ENCODE measurements at places on chromosomes 1 and 21.

- no peak for DNase-seq
Measured at GRCh38 chr1:194369060-194369459, 1182.6 kb upstream of the B3GALT2 start.

DNA sequence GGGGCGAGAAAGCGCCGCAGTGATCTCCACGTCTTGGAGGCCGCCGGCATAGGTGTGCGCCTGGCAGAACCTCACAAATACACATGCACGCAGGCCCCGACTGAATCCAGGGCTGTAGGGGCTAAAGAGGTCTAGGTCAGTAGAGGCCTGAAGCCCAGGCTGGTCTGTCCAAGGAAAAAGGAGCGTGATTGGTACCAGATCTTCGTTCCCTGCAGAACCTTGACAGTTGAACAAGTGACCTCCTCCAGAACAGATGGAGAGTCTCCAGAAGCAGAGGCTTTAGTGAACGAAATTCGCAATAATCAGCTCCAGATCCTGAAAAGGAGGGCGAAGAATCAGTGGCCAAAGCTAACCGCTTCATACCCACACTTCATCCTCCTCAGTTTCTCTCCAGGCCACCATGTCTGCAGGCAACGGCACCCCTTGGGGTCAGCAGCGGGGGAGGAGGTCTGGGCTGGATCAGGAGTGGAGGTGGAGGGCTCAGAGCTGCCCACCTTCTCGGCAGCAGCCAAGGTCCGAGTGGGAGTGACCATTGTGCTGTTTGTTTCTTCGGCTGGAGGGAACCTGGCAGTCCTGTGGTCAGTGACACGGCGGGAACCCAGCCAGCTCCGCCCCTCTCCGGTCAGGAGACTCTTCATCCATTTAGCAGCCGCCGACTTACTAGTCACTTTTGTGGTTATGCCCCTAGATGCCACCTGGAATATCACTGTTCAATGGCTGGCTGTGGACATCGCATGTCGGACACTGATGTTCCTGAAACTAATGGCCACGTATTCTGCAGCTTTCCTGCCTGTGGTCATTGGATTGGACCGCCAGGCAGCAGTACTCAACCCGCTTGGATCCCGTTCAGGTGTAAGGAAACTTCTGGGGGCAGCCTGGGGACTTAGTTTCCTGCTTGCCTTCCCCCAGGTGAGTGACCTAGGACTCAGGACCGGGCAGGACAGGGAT is 749 bp upstream of the PEX11B start:
- no peak for DNase-seq

GRCh38 chr1:227937031-227937837 is 10.5 kb downstream of the WNT9A start:
- DNase-seq, result no peak

- no peak for DNase-seq
Measured at GRCh38 chr1:206136241-206136640, 19.1 kb upstream of the AVPR1B start.

DNA sequence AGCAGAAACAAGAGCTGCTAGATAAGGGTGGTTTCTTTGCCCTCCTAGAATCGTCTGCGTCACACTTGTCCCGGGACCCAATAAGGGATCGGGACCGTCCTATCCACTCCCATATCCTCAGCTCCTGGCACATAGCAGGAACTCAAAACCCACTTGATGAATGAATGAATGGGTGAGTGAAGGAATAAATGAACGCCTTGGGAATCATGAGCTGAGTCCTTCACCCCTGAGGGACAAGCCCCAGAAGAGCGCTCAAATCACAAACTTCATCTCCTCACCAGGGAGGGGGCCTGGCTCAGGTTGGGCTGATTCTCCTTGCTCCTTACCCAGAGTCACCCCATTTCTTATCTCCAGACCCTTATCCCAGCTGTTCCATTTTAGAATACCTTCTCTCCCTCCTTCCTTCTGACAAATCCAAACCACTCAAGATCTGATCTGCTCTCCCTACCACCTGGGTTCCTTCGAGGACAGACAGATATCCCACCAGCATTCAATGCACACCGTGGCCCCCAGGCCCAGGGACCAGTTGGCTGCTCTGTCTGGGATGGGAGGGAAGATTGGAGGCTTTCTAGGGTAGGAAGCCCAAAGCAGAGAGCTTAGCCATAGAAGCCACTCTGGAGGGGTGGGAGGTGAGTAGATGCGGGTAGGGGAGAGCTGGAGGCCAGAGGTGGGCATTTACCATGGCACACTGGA is 643 bp upstream of the MOB3C start:
- no peak for DNase-seq

DNA sequence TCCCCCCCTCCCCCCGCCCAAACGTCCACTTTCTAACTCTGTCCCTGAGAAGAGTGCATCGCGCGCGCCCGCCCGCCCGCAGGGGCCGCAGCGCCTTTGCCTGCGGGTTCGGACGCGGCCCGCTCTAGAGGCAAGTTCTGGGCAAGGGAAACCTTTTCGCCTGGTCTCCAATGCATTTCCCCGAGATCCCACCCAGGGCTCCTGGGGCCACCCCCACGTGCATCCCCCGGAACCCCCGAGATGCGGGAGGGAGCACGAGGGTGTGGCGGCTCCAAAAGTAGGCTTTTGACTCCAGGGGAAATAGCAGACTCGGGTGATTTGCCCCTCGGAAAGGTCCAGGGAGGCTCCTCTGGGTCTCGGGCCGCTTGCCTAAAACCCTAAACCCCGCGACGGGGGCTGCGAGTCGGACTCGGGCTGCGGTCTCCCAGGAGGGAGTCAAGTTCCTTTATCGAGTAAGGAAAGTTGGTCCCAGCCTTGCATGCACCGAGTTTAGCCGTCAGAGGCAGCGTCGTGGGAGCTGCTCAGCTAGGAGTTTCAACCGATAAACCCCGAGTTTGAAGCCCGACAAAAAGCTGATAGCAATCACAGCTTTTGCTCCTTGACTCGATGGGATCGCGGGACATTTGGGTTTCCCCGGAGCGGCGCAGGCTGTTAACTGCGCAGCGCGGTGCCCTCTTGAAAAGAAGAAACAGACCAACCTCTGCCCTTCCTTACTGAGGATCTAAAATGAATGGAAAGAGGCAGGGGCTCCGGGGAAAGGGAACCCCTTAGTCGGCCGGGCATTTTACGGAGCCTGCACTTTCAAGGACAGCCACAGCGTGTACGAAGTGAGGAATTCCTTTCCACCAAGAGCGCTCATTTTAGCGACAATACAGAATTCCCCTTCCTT is 158.1 kb downstream of the RUNX1 start:
- no peak for DNase-seq

DNA sequence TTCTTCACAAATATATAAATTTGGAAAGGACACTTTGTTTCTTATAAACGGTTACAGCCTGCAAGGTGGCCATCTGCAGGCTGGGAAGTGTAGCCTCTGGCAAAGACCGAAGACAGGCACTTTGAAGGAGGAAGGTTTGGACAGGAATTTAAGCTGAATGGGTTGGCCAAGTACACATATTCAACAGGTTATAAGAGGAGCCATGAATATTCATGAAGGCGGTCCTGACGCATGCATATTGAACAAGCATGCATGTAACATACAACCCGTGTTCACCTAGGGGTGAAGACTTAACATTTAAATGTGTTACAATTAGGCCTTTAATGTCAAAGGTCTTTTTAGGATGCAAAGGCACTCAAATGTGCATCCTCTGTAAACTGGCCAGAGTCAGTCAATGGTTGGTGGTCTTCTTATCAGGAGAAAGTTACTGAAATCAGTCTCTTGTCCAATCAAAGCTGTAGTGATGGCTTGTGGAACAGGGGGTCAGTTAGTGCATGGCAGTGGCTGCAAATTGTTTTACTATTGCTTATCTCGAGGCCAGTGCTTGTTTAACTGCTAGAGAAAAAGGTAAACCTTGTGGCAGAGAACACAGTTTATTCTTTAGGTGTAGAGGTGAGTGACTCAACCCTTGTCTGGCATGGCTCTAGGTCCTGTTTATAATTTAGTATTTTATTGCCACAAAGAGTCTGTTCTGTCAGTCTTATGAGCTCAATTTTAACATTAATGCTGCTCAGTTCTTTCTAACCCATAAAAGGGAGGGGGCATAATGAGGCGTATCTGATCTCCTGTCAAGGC is 70.3 kb upstream of the F3 start:
- no peak for DNase-seq

DNA sequence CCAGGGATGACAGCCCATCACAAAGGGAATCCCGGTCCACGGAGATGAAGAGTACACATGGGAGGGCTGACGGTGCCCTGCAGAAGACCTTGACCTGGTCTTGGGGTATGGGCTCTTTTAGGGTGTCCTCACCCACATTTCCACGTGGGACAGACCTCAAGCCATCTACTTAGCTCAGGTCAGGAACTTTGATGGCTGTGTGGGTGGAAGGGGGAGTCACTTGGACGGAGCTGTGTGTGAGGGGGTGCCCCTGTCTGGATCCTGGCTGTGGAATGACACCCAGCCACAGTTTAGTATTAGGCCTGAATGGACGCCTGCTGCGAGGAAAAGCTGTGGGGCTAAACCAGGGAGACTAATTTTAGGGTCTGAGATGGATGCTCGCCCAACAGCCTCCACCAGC is 10.9 kb upstream of the MIXL1 start:
- DNase-seq, result no peak

DNA sequence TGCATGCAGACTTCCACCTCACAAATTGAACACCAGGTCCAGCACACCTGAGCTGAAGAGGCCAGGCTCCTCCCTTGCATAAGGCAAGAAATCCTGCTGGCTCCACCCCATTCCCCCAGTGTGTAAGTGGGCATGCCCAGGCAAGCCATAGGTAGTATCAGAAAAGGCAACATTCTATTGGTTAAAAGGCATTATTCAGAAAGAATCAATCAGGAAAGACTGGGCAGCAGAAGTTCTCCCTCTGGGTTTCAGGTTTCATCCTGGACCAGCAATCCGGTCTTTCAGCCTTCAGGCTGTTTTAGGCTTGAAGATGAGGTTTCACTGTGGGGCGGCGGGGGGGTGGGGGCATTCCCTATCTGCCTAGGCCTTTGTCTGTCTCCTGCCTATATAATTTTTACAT is 42.0 kb upstream of the LHX8 start:
- DNase-seq, result no peak

GRCh38 chr1:82646336-82646735 is 845.6 kb downstream of the ADGRL2 start:
- no peak for DNase-seq

GRCh38 chr1:22750685-22751051 is 40.0 kb downstream of the EPHB2 start:
- DNase-seq, result no peak

DNA sequence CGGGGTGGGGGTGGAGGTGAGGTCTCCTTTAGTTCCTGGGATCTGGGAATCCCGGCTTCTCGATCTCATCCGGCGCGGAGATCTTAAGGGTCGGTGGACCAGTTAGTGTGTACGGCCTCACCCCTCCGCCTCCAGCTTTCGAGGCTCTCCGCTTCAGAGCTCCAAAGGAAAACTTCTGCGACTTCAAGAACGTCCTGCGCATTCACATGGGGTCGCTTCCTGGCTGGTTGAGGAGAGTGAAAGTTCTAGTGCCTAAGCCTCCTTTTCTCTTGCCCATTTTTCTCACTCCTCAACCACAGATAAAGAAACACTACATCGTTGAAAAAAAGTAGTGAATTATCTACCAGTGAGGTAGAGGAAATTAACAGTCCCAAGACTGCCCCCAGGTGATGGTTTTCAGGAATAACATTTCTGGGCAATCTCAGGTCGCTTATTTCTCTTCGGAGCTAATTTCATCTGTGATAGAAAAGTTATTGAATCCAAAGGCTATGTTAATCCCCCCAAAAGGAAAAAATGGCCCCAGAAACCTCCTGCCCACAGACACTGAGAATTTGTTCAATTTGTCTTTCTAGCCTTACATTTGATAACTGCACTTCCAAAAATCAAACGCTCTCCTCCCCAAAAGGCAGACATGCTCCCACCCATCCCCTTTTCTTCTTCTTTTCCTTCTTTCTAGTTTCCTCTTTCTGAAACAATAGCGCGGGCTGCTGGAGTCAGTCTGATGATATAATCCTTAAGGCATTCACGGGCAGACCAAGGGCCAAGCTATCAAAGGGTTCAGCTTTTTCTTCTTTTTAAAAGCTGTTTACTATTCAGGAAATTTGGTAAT is 20.6 kb upstream of the TBX15 start:
- DNase-seq, result no peak

GRCh38 chr1:239635276-239635675 is 248.9 kb downstream of the CHRM3 start:
- DNase-seq, result no peak

GRCh38 chr21:42285569-42286245 is 29.5 kb downstream of the TFF3 start:
- DNase-seq, result no peak

- no peak for DNase-seq
Measured at GRCh38 chr1:18001725-18002124, 105.9 kb upstream of the IGSF21 start.

DNA sequence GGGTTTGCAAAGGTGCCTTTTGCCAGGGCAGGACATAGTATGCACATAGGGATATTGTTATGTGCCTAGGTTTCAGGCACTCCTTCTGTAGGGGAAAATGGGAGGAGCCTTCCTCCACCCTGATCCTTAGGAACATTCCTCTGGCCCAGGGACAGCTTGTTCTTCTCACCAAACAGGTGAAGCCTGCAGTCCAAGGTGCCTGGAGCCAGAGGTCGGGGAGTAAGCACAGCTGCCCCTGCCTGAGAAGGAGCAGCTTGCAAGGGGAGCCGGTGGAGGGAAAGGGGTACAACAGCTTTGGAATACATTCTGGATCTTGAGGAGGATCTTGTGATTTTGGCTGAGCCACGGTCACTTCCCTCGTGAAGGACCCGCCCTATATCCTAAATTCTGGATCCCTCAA is 82.4 kb upstream of the CD1D start:
- DNase-seq, result no peak

- DNase-seq, result no peak
Measured at GRCh38 chr21:37450445-37450941, 83.9 kb downstream of the DYRK1A start.

DNA sequence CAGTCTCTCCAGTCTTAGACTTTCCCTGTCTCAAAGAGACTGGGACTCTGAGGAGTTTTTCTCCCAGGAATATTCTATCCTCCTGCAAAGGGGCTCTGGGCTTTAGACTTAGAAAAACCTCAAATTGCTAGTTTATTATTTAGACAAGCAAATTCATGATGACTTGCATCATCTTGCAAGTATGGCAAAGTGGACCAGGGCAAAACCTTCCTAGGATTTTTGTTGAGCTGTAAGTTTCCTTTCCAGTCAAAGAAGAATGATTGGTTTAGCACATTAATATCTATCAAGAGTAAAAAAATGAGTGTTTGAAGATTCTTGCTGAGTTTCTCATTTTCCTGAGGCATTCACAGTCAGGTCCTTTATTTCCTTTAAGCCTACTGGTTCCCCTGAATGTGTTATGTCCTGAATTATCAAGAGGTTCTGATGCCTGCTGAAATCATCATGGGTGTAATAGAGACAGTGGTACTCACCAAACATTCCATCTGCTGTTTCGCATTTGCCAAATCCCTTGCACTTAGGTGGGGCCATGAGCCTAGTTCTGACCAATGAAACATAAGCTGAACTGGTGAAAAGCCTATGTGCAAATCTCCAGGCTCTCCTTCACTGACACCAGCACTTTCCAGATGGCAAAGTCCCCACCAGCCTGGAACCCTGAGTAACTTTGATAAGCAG is 25.2 kb upstream of the SPAG17 start:
- no peak for DNase-seq

Data from renal cortex interstitium (tissue), 15 donors.